Activated T-cell treated with anti-CD3 and anti-CD28 coated beads, Interleukin-2, amount 50 U/mL, for 48 hours (primary cell): ENCODE measurements at places on chromosomes 5 and 9.

DNA sequence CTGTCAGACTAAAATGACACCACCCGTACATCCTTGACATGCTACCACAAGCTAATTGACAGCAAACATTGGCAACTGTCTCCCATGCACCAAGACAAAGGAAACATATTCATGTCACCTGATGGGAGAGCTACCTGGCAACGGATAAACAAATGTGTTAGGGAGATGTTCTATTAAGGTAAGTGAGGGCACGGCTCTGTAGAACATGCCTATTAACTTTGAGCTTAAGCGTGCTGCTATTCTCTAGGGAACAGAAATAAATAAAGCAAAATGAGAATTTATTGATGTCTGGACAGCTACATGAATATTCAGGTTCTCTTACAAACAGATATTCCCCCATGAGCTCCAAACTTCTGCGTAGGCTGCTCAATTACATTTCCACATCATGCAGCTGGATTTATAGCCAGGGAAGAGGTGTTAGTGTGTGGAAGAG is 361.4 kb upstream of the RFX3 start:
- no peak for DNase-seq

- no peak for DNase-seq
These were observed 3.3 kb upstream of the GDA start for GRCh38 chr9:72145733-72146505.

GRCh38 chr9:35380619-35381018 is 109.3 kb upstream of the RUSC2 start:
- DNase-seq: no peak

GRCh38 chr9:98887918-98888510 is 55.7 kb upstream of the COL15A1 start:
- DNase-seq: no peak

DNA sequence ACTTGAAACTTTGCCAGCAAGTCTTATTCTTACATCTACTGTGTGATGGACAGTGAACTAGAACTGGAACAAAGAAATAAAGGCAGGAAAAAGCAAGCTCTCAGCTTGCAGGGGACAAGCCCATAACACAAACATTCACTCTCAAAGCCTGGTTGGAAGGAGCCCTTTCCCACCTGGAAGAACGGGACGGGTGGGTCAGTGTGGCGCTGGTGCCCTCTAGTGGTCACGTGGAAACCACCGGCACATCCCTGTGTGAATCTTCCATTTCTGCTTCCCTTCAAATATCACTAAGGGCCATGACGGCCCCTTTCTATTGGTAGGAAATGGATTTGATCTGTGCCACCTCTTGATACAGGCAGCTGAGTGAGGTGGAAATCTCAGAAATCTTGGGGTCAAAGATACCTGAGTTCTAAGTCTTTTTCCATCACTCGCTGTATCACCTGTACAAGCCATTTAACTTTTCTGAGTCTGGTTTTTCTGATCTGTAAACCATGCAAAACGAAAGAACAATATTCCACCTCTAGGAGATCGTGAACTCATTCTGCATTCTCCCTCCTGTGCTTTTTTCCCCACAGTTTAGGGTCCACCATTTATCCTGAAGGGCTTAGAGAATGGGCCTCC is 211.6 kb downstream of the MSX2 start:
- DNase-seq: peak; percentile 45

- no peak for DNase-seq
These were observed 27.9 kb downstream of the PCDH1 start for GRCh38 chr5:141850244-141850768.
